ENCODE measurements at places on chromosomes 11 and 22.

DNA sequence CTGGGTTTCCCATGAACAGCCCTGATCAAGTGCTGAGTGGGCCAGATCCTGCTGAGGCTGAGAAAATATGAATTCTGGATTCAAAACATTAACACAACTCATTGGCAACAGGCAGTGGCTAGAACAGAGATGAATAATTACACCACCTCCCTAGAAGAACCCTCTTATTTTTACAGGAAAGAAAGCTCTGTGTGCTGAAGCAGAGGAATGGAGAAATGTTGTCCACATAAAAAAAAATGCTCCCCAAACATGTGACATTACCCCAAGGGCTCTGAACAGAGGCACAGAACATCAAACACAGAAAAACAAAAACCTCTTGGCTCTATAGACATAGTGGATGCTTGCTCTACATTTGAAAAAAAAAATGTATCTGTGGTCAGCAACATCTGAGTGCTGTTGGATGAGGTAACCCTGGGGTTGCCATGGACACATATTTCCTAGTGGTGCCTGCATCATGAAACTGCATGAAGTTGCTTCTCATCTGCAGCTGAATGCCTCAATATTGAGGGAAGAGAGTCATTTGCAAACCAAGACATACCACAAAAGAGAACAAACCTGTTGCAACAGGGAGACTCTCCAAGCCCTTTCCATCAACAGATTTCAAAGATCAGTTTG, 98.8 kb downstream of the SNX19 start:
- no peak for DNase-seq

DNA sequence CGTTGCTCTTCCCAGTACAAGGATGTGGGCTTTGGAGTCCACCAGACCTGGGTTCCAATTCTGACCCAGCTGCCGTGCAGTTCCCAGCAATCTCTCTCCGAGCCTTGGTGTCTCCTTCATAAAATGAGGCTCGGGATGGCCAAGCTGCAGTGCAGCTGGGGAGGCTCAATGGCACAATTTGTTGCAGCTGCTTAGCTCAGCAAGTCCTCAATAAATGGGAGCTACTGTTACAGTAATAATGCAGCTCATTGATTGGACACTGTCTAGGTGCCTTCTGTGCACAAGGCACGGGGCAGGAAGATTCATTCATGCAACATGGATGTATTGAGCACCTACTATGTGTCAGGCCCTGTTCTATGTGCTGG, 37.1 kb downstream of the SHISAL1 start:
- DNase-seq = no peak

DNA sequence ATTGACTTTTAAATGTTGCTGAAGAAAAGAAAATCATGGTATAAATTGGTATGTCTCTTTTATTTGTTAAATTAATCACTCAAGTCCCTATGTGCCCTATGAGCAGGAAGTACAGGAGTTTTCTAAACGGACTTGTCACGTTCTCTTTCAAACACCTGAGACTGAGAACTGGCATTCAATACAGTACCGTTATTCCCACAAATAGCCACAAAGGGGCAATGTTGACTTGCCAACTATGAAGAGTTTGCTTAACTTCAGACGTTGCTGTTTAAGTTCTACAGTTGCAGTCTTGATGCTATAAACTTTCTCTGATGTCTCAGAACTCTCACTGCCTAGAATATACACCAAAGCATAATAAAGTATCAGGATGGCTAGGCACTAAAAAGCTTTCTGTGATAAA, 7.6 kb downstream of the OR56A1 start:
- DNase-seq = no peak

- DNase-seq = peak; percentile 47
These were observed 14.1 kb downstream of the MIAT start for GRCh38 chr22:26671317-26672059.

DNA sequence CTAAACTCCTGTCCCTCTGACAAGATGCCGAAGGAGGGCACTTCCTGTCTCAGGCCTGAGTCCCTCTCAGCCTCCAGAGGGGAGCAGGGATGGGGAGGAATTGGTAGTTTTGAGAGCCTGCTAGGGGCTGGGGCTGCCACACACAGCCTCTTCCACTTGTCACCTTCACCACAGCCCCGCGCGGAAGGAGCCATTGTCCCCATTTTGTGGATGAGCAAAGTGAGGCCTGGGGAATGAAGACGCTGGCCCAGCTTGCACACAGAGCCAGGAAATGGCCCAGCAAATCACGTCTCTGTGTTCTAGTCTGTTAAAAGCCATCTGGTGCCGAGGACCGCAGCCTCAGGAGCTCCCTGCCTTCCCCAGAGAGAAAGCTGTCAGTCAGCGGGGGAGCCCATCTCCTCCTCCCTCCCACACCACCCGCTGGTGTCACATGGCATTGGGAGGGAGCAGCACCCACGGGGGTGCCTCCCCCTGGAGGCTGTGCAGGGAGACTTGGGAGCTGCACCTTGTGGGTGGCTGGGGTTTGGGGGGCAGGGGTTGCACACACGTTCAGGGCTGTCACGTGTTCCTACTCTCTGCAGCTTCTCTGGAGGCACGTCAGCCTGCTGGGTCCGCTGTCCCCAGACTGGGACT, 34.6 kb downstream of the RASD2 start:
- DNase-seq = no peak

- peak; percentile 97 for DNase-seq
These were observed at the start of gene ARFGAP3 for GRCh38 chr22:42856865-42857704. ARFGAP3 (minus strand) TSS chr22:42857273; CDS start chr22:42857182, 91 bp downstream.

DNA sequence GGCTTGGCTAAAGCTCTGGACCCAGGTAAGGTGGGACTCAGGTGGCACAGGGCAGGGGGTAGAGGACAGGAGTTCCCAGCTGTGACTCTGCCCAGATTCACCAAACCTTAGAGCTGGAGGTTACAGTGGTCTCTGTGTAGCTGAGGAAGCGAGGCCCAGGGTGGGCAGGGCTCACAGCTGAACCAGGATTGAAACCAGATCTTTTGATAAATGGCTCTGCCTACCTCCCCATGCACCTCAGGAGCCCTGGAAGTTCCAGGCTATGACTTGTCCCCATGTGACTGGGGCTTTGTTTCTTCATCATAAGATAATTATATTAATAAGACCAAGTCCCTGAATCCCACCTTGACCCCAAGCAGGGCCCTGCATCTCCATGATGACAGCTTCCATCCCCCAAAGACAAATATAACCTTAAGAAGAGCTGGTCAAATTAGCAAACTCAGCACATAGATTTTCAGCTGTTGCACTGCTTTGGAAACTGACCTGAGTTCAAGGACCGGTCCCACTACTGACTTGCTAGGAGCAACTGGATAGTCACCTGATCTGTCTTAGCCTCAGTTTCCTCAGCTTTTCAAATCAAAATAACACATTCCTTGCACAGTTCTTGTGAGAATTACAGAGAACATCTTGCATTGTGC, 21.3 kb upstream of the TSKU start:
- no peak for DNase-seq

DNA sequence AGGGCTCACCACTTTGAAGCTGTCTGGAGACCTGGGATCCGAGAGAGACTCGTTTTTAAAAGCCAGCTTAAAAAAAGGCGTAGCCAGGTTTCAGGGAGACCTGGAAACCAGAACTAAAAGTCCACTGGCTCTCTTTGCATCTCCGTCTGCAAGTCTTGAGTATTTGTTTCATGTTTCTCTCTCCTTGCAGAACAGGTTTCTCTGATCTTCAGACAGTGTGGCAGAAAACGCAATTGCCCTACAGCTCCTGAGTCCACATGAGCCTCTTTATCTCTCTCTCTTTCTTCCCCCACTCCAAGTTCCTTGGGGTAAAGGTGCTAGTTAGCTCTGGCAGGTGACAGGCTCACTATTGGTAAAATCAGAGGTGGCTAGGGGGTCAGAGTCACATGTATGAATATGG, 67.0 kb upstream of the AMPD3 start:
- no peak for DNase-seq

DNA sequence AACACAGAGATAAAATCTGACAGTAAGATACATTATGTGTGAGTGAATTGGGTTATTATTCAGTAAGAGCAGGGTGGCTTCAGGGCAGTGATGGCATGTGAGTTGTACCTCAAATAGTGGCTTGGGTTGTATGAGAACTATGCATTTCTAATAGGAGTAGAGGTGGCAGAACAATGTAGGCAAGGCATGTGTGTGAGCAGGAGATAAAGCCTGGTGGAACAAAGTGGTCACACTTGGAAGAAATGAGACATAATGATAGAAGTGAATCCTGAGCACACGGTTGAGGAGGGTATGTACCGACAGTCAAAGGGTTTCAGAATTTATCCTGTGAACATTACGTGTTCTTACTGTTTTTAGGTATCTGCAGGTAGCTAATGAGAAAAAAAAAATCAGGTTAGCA, 159.3 kb downstream of the CASP12 start:
- no peak for DNase-seq

DNA sequence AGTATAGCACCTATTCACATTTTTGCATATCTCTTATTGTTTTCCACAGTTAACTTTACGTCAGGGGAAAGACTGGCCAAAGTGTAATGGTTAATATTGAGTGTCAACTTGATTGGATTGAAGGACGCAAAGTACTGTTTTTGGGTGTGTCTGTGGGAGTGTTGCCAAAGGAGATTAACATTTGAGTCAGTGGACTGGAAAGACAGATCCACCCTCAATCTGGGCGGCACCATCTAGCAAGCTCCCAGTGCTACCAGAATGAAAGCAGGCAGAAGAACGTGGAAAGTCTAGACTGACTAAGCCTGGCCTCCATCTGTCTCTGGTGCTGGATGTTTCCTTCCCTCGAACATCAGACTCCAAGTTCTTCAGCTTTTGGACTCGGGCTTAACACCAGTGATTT, 1900.7 kb upstream of the RAG2 start:
- DNase-seq = no peak

GRCh38 chr11:68767672-68768071, 16.4 kb upstream of the TESMIN start:
- no peak for DNase-seq

DNA sequence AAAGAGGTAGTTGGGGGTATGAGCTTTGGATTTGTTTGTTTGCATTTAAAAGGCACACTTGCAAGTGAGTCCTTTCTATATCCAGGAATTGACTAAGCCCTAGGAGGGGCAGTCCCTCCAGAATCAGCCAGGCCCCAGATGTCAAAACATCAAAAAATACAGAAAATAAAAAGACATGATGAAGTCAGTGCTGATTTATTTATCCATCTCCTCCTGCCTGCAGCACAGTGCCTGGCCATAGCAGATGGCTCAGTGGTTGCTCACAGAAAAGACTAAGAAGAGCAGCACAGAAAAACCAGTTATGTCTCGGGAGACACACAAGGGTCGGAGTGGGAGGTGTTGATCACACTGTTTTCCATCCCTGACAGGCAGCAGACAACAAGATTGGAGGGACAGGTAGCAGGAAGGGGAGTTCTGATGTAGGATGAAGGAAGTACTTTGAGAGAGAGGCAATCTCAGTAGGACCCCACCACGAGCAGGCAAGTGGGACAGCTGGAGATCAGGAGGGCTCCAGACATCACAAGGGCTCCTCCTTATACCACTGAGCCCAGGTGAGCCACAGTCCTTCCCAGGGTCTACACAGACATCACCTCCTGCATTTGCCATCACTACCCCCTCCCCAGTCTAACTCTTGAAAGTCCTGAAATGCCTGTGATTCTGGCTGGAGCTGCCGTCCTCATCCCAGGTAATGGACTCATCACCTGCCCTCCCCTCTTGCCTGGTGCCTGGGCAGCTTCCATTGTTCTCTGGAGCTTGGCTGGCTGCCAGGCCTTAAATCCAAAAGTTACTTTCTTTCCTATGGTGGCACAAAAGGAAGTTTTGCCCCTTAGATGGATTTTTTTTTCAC, 32.3 kb downstream of the TMPRSS5 start:
- no peak for DNase-seq

- DNase-seq = no peak
These were observed 23.6 kb upstream of the SLC25A1 start for GRCh38 chr22:19201869-19202798.

DNA sequence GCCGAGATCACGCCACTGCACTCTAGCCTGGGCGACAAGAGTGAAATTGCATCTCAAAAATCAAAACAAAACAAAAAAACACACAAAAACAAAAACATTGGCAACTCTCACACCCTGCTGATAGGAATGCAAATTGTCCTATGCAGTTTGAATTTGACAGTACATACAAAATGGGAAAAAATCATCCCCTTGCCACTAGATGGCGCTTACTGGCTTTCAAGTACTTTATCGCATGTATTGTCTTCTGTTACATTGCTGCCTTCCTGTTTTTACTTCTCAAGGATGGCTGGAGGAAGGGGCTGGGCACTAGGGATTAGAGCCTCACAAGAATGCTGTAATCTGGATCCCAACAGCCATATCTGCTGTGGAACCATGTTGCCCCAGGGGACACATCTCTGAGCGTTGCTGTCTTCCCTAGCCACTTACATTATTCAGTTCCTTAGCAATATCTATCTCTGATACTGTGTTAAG, 59.4 kb upstream of the A4GALT start:
- no peak for DNase-seq

DNA sequence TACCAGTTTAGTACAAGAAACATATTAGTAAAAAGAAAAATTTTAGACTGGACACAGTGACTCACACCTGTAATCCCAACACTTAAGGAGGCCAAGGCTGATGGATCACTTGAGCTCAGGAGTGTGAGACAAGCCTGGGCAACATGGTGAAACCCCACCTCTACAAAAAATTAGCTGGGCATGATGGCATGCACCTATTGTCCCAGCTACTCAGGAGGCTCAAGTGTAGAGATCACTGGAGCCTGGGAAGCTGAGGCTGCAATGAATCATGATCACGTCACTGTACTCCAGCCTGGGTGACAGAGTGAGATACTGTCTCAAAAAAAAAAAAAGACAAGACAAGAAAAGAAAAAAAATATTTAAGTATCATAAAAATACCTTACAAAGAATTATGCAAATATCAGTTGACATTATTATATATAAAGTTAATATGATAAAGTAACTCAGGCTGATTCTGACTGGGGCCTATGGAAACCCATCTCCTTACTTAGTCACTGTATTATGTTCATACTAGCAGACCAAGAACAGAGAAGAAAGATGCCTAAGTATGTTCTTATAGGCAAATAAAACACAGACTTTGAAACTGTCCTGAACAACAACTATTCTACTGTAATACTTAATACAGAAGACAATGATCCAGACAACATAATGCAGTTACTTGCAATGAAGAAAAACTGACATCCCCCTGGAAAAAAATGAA, 27.3 kb downstream of the FAM168A start:
- no peak for DNase-seq
